ENCODE measurements at places on chromosomes 7 and 10.
A peak's percentile ranks its signal among the peaks of the same experiment; 100 is the strongest.

DNA sequence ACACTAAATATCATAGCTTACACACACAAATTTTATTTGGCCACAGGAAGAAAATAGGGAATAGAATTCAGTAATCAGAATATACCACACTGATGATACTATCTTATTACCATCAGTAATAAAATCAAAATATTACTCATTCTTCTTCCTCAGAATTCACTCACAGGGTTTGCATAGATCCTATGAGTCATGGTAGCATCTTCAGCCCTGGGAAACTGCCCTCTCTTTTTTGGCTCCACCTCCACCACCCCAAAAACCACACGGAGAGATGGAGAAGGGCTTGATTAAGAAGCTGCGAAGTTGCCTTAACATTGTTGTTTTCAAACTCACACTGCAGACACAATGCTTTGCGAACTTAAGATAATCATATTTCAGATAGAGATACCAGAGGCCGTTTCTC is 154.1 kb upstream of the AHR start:
- DNase-seq = no peak

- DNase-seq = no peak
These were observed 164.2 kb downstream of the NXPH1 start for GRCh38 chr7:8597565-8597964.

- no peak for DNase-seq
These were observed 58.0 kb downstream of the FAM171A1 start for GRCh38 chr10:15313047-15313446.

DNA sequence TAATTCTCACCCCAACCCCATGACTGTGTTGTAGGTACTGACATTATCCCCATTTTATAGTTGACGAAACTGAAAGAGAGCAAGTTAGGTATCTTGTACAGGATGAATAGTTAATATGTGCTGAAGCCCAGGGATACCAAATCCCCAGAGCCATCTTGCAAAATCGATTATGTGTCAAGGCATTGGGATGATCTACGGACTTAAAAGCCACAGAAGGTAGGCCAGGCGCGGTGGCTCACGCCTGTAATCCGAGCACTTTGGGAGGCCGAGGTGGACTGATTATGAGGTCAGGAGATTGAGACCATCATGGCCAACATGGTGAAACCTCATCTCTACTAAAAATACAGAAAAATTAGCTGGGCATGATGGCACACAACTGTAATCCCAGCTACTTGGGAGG is 242.4 kb upstream of the RHOBTB1 start:
- no peak for DNase-seq

GRCh38 chr7:8063706-8064297 is 95.2 kb downstream of the GLCCI1 start:
- DNase-seq = no peak

GRCh38 chr7:139230774-139231512 is at the start of gene UBN2:
UBN2 (plus strand) TSS chr7:139231237; CDS start chr7:139231485, 248 bp downstream.
- DNase-seq = peak; percentile 99

DNA sequence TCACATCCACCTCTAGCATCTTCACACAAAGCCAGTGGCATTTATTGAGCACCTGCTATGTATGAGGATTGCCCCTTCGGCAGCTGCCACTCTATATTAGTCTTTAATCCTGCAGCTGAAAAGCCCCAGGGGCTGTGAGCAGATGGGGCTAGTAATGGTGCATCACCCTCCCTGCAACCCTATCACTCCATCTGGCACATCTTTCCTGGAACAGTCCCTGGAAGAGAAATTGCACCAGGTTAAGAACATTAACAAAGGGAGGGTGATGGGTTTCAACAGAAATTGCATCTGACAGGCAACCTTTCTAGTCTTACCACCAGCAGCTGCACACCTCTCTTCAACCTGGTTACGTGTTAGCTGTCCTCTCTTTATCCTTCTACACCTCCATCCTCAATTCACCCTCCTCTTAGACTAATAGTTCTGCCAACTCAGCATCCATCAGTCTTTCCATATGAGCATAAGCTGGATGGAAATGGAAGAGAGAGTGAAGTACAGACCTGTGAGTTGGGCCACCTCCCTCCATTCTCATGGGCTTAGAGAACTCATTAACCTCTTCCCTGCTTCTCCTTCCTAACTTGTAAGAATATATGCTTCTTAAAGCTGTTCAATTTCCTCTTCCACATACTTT is 168.6 kb upstream of the NEBL start:
- no peak for DNase-seq

GRCh38 chr10:91556691-91557566 is 75.9 kb downstream of the PPP1R3C start:
- DNase-seq = no peak

- no peak for DNase-seq
These were observed 31.0 kb upstream of the FZD1 start for GRCh38 chr7:91233212-91233611.

DNA sequence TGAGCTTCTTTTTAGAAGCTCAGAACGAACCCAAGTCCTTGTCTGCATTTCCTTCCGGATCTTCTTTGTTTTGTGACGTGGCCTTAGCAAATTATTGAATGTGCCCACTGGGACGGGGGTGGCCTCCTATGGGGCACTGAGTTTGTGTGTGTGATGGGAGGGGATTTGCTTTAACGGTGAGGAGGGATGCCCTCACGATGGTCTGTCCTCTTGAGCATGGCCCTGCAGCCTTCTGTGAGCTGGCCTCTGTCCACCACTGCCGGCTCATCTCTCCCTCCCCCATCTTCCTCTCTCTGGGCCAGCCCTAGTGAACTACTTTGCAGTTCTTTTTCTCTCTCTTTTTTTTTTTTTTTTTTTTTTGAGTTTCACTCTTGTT is 62.9 kb upstream of the MKRN1 start:
- DNase-seq = no peak

- DNase-seq = no peak
These were observed 59.0 kb upstream of the AGR3 start for GRCh38 chr7:16940776-16941175.

DNA sequence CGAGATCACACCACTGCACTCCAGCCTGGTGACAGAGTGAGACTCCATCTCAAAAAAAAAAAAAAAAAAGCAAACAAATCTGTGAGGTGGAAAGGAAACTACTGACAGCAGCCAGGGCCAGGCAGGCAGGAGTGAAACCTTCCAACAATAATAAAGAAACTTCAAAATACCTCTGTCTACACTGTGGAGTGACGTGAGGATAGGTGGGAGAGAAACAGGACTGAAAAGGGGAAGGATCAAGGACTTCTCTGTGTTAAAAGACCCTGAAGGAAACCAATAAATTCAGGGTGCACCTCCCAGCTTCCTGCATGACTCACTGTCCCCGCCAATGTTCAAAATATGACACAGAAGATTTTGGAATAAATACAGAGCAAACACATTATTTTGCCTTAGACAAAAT is 82.9 kb downstream of the KIAA1549 start:
- DNase-seq = peak; percentile 42

GRCh38 chr7:149291036-149291780 is 29.2 kb downstream of the ZNF783 start:
- no peak for DNase-seq

DNA sequence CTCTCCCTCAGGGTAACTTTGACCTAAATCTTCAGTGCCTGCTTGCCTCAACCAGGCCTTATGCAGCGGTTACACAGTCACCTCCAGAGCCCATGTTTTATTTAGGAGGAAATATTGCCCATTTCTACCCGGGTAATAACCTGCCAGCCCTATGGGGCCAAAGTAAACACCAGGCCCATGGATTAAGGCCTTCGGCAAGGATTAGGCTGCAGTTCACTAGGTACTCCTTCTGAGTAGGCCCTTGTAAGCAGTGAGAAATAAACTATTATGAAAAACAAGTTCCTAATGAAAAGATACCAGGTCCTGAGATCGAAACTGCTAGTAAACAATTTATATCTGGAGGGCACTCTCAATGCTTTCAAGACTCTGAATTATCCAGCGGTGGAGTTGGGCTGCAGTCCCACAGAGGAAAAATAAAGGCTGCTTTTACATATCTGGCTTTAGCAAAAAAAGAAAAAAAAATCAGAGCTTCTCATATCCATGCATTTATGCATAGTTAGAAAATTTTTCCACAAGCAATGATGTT is 3.7 kb upstream of the HOXA10 start:
- no peak for DNase-seq

GRCh38 chr10:133365461-133366129 is 7.6 kb downstream of the ECHS1 start:
- DNase-seq = no peak

GRCh38 chr7:18916826-18917225 is 200.6 kb downstream of the TWIST1 start:
- no peak for DNase-seq

- DNase-seq = no peak
These were observed 216.5 kb upstream of the MKLN1 start for GRCh38 chr7:131111081-131111576.

DNA sequence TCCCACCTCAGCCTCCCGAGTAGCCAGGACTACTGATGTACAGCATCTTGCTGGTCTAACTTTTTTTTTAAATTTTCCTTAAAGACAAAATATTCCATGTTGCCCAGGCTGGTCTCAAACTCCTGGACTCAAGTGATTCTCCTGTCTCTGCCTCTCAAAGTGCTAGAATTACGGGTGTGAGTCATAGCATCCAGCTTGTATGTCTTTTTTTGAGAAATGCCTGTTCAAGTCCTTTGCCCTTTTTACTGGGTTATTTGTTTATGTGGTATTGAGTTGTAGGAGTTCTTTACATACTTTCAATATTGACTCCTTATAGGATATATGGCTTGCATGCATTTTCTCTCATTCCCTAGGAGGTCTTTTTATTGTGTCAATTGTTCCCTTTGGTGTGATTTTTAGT is 486.4 kb downstream of the MAGI2 start:
- no peak for DNase-seq

DNA sequence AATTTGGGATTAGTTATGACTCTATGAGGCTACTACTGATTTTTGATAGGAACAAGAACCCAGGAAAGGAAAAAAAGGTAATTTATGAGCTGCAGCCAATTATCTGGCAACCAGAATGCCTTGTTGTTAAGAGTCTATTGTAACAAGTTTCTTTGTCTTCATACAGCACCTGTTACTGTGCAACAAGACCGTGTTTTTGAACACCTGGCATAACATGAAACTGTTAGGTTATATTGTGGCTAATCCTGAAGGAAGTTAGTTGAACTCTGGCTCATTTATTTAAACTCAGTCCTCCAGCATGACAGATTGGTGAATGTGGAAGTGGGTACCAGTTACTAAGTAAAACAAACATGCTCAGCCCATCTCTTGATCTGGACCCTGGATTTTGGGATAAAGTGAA is 33.0 kb downstream of the RALA start:
- DNase-seq = no peak

DNA sequence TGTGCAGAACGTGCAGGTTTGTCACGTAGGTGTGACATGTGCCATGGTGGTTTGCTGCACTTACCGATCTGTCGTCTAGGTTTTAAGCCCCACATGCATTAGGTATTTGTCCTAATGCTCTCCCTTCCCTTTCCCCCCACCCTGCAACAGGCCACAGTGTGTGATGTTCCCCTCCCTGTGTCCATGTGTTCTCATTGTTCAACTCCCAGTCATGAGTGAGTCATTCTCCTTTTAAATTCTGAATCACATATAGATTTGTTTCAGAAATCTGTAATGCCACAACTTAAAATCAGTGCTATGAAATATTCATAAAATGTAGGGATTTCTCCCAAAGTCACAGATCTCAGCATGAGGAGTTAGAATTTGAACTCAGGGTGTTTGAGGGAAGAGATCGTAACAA is 552.5 kb upstream of the MBL2 start:
- DNase-seq = no peak

- DNase-seq = no peak
These were observed 27.5 kb downstream of the COPG2 start for GRCh38 chr7:130641040-130641439.

DNA sequence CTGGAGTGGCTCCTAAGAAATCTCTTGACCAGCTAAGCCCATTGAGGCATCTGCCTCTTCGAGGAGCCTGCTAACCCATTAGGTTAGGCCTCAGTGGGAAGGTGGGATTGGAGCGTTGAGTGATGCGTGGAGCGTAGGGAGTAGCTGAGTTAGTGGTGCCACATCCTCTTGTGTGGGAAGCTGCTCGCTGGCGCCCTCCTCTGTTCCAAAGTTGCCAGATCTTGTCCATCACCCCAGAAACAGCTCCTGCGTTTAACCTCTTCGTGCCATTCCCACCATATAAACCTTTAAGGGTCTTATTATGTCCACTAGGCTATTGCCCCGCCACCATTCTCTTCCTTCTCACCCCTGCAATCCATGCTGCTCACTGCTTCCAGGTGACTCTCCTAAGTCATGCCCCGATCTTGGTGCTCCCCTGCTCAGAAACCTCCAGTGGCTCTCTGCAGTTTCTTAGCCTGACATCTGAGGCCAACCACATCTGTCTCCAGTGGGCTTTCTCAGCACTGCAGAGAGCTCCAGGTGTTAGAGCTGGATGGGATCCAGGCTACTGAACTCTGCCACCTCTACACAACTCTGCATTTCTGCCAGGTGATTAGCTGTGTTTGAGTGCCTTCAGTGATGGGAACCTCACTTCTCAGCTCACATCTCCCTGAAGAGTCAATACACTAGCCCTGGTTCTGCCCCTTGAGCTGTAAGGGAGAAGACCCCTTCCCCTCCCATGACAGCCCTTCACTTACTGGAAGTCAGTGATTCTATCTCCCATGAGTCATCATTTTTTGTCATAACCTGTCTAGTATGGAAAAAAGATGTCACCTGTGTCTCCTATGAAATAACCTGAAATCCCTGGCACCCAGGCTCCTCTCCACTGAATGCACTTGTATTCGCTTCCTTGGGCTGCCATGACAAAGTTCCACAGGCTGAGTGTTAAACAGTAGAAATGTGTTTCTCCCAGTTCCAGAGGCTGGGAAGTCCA is 65.0 kb upstream of the FGFR2 start:
- DNase-seq = no peak

- DNase-seq = peak; percentile 11
These were observed 2.4 kb downstream of the MKX start for GRCh38 chr10:27743012-27743876.

- DNase-seq = no peak
These were observed 612.9 kb upstream of the KCND2 start for GRCh38 chr7:119660080-119660479.

DNA sequence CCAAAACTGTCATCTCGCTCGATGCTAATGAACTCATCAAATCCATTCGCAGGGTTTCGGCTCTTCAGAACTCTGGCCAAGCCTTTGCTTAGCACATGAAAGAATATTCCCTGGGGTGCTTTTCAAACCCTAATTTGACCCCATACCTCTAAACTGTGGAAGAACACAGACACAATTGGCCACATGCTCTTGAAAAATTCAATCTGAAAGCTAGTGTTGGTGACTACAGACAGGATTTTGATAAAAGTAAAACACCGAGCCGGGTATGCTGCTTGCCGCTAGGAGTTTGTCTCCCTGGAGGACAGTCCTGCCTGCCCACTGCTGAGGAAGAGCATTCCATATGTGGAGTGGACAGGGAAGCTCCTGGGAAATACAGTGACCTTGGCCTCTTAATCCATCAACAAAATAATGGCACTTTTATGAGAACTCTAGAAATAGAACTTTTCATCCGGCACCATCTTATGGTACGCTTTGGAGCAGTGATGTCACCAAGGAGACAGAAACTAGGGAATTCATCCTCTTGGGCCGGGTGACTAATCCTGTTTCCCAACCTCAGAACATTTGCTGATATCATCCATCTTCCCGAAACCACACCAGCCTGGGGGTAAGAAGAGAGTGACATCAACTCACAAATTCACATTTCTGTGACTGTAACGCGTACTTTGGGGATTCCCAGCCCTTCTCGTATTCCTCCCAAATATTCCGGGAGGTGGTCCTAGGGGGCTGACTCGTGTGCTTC is 34.2 kb downstream of the MTURN start:
- DNase-seq = no peak

Data from GM10248 (cell line).